Activated naive CD4-positive, alpha-beta T cell treated with Interleukin-2 at 50 U/mL for 16 hours (primary cell): ENCODE measurements at places on chromosomes 16 and 17.

DNA sequence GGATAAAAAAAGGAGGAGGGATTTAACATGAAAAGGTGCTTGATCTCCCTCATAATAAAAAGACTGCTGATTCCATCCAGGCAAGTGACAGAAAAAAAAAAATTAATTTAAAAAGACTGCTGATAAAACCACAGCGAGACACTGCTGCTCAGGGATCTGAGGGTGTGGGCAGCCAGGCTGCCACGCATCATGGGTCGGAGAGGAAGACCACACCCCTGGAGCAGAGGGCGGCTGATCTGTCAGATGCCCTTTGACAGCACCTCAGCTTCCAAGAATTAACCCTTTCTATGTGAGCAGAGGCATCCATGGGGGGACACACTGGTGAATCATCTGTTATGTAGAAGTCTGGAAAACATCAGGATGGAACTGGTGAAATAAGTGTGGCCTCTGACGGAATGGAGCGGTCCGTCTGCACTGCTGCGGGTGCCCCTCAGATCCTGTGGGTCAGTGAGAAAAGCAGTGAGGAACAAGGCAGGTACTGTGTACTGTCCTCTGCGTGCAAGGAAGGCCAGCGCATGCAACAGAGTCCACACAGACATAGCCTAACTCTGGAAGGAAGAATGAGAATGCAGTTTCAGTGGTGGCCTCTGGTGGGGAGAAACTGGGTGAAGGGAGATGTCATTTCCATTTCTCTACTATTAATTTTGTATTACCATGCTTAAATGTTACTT lies 19.8 kb downstream of the MAPT start:
- DNase-seq, result no peak

- no peak for DNase-seq
These were observed 154.1 kb upstream of the CDC42EP4 start for GRCh38 chr17:73465953-73466230.

DNA sequence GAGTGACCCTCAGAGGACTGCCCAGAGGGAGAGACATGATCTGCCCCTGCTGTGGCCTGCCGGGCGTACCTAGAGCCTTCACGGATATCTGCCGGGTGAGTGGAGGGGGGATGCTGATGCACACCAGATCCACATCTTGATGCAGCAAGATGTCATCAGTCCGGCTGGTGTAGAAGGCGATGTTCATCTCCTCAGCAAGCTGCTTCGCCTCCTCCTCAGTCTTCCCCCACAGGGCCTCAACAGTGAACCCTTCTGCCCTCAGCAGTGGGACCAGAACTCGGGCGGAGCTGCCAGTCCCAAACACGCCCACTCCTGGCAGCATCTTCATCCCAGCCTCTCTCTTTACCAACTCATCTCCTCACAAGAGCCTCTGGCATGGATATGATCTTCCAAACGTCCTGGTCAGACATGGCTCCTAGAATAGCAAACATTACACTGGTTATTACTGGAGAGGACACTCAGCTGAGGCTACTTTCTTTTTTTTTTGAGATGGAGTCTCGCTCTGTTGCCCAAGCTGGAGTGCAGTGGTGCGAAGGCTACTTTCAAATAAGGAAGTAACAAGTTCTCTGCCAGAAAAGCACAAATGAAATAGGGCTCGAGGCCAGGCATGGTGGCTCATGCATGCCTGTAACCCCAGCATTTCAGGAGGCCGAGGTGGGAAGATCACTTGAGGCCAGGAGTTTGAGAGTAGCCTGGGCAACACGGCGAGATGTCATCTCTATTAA lies 18.9 kb downstream of the C16orf86 start:
- DNase-seq, result no peak

GRCh38 chr17:68533887-68534694 lies 21.9 kb downstream of the PRKAR1A start:
- DNase-seq, result no peak

- DNase-seq, result no peak
These were observed 407.1 kb downstream of the WWOX start for GRCh38 chr16:78506367-78507193.

- DNase-seq, result no peak
These were observed 6.8 kb downstream of the OSGIN1 start for GRCh38 chr16:83959656-83960434.

DNA sequence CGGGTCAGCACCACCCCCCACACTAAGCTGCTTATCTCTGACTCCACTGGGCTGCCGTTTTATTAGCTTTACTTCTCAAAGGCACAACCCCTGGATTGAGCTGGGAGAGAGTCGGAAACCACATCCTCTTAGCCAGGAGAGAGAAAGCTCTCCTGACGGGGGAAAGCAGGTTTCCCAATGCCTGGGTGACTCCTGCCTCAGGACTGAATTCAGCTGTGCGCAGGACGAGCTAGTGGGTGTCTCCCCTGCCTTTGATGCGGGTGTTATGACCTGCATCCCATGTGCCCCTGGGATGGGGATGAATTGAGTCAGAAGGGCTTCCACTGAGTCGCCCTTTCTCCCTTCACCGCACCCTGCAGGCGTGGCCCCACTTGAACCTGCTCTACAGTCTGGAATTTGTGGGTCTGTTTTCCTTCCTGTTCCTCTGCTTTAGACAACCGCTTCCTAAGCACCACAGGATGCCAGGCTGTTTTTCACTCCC lies 819.2 kb upstream of the EEF2KMT start:
- DNase-seq, result no peak

- DNase-seq, result no peak
These were observed 1139.1 kb upstream of the CDH8 start for GRCh38 chr16:63175313-63175712.
